ENCODE measurements at places on chromosomes 2 and 18. TPM values are rescaled to one million over a fixed set of nuclear protein-coding genes. Genes with fewer than 3 reads are reported as not detected.

Gene PJVK
- 0.70 TPM for total RNA-seq

Gene CYP26B1
- 5.4 TPM for total RNA-seq

- no peak for DNase-seq
Observed at GRCh38 chr18:5582076-5582475, 38.3 kb upstream of the EPB41L3 start.

DNA sequence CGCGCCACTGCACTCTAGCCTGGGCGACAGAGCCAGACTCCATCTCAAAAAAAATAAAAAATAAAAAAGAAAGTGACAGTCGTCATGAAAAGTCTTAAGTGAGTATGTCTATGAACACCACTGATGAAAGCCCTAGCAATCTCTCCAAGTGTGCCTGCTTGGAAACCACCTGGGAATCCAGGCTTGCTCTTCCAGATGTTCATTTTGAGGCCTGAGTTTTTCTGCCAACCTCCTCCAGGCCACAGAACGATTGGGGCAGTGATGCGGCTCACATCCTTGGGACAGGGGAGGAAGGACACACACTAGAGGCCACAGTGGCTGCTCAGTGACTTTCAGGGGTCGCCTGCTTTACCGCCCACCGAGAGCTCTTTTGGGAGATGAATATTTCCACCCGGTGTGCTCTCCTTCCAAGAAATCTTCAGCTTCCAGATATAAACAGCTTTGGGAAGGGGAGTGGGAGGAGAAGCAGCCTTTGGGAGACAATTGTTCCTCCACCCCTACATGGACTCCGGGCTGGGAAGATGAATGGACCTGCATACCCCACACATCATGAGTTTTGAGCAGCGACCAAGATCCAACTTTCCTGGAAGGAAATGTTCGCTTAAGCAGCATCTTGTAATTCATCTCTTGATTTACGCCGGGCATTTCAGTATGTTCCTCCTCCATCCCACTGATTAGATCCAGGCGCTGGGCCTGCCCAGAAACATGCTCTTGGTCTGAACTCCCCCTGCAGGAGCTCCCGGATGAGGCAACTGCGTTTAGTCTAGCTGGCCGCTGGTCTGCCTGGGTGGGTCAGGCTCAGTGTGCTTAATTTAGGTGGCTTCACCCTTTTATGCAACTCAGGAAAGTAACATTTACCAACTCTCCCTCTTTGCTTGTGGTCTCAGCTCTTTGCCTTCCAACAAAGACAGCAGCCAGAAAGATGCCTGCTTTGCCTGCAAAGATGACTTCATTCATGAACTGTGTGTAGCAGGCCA is 6.2 kb upstream of the ARMC9 start:
- peak; percentile 84 for DNase-seq

DNA sequence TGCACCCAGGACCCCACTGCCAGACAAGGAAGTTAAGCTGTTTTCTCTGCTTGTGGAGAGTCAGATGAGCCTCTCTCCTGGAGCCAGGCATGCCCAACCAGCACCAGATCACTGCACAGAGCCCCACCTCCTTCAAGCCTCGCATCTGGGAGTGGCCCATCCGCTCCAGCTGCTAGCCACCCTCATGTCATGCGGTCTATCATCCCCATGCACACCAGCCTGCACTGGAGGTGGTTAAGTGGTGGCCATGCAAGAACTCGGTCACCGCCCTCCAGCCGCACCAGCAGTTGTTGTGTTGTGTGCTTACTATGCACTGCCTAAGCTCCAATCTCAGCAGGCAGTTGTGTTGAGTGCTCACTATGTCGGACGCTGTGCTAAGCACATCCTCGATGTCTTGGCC is 177.9 kb upstream of the SLC14A2 start:
- DNase-seq: peak; percentile 61

DNA sequence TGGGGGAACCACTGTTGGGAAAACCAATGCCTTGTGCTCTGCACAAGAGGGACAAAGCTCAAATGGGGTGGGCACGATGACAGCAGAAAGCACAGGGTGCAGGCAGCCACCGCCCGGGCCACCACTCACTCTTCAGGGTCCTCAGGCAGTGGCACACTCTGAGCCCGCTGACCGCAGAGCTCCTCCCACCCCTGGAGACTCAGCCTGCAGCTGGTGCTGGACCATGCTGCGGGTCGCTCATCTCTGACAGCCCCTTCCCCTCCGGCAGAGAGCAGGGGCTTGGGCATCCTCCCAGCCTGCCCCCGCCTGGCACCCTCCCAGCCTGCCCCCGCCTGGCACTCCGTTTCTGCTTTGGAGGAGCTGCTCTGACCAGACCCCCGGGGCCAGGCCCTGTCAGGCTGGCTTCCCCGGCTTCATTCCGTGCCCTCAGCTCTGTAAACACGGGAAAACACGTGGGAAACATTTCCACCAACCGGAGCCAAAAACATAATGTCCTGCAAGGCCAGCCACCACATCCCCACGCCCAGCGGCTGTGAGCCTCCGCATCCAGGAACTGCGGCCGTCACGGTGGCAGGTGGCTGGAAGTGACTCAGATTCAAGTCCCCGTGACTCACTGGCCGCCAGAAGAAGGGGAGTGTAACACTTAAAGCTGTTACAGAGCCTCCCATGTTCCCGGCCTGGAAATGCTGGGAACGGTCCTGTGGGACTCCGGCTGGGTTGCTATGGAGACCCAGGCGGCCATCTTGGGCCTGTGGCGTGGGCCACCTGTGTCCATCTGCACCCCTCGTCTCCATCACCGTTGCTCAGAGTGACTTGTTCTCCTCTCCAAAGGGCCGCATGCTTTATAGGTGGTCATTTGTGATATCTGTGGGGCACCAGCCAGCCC is 6.8 kb upstream of the SNED1 start:
- DNase-seq: peak; percentile 92

DNA sequence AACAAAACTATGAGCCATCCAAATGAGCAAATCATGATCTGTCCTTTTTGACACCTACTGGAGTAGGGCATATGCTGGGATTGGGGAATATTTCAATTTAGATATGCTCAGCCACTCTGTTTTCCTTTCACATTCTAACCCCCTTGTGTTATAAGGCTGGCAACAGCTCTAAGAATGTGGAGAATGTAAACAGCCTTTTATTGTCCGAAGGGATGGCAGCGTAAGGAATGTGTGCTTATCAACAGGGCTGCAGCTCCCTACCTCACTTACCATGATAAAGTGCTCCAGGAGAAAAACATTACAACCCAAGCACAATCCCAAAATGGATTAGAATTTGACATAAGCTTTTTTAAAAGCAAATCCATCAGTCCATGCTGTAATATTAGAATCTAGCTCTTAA is 2.2 kb downstream of the NXPH2 start:
- DNase-seq: no peak

DNA sequence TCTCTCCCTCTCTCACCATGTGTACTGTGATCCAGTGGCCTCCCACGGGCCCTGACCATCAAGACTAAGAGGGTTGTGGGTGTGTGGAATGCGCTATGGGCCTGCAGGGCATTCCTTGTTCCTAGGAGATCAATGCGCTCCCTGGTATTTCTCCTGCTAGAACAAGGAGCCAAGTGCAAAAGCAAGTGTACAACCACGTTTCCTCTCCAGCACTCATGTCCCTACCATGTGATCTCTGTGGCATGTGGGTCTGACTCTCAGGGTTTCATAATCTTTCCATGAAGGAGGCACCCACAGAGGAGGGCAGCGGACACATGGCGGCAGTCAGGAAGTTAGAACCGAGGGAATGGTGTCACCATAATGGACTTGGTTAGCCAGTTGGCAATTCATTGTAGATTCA is 91.4 kb downstream of the MAPK4 start:
- no peak for DNase-seq

Gene DSG2
- total RNA-seq: 35.7 TPM

DNA sequence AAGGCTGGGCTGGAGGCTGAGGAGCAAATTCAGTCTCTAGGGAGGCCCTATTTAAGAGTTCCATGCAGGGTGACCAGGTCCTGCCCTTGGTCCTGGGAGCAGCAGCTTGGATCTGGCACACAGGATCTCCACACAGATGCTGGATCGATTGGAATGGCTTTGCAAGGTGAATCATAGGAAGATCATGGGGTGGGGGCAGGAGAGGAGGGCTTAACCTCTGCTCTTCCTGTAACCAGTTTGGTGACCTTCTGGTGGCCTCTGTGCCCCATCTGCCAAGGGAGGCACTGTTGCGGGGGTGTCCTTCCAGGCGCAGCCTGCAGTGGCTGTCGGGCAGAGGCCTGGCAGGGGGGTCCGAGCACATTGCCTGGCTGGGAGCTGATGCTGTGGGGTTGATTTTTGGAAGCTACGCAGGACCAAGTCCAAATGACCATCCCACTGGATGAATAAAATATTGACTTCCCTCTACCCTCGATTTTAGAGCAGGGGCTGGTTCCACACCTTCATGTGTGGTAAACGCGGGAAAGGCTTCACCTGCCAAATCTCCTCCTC is 79.7 kb downstream of the EDAR start:
- DNase-seq: no peak

DNA sequence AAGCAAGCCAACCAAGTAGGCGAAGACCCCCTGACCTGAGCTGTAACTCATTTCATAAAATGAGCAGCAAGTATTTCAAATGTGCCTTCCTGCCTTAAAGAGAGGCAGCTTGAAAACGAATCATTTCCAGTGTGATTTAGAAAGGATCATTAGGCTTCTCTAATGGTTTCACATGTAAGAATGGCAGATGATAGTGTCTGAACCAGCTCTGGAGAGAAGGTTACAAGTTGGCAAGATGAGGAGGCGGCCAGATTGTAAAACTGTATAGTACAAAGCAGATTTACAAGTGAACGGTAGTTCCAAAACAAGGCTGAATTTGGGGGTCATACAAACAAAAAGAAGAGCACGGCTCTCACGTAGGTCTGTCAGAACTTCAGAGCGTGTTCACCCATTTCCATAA is 132.4 kb downstream of the ZNF516 start:
- no peak for DNase-seq

- no peak for DNase-seq
Observed at GRCh38 chr2:222776792-222777191, 84.0 kb upstream of the ACSL3 start.

DNA sequence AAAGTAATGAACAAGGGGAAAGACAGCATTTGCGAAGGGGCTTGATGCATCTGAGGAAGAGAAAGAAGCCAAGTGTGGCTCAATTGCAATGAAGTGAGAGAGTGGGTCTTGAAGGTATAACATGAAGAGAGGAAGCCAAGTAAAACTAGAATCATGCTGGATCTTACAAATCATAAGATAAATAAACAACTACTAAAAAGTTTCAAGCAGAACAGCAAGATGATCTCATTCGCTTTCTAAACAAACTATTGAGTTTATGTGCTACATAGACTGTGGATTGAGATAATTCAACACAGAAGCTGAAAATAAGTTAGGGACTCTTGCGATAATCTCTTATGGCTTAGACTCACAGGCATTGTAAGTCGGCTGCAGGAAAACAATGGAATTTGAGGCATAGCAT is 1310.5 kb upstream of the NRXN1 start:
- DNase-seq: no peak

DNA sequence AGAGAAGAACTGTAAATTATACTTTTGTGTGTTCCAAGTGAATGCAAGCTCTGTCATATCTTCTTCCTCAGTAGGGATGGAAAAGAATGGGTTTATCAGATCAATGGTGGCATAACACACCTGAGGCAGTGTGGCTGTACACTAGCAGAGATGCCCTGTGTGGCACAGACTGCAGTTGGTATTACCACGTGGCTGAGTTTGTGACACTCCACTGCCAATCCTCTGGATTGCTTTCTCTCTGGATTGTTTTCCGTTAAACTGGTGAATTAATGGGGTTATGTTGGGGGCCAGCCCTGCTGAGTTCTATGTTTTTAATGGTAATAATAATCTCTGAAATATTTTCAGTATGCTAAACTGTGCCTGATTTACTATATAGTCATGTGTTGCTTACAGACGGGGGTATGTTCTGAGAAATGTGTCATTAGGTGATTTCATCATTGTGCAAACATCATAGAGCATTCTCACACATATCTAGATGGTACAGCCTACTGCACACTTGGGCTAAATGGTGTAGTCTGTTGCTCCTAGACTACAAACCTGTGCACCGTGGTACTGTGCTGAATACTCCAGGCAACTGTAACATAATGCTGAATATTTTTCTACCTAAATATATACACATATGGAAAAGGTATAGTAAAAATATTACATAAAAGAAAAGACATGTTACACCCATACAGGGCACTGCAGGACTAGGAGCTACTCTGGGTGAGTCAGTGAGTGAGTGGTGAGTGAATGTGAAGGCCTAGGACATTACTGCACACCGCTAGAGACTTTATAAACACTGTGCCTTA is 84.7 kb upstream of the ST6GAL2 start:
- no peak for DNase-seq

Gene ZSWIM2
- not detected for total RNA-seq

GRCh38 chr18:59718464-59719157 is 21.4 kb upstream of the CCBE1 start:
- DNase-seq: no peak

GRCh38 chr2:160392201-160392600 is 101.4 kb downstream of the RBMS1 start:
- no peak for DNase-seq

DNA sequence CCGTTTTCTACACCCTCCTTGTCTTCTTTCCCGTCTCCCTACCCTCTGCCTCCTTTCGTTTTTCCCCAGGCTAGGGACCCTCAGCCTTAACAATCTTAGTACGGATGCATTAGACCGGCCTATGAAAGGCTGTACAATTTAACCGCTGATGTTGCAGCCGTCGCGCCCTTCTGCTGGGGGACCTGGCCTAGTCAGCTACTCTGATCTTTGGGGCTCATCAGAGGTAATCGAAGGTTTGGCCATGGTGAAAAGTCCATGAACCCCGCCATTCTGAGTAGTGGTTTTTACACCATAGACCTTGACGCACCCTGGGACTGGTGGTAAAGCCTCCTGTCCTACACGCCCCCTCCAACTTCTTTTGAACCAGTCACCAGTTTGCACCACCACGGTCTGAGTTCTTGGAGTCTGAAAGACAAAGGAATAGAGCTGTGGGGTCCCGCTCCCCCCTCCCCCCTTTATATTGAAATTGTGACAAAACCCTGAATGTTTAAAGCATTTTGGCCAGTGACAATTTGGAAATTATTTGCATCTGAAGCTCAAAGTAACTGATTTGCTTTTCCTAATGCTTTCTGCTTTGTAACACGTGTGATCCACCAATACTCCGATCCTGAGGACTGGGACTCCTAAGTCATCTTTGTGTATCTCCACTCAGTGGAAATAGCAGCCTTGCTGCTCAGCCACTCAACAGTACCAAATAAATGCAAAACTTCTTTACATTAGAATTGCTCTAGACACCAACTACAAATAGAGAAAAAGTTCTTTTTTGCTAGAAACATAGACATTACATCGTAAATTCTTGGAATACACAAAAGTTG is 642 bp upstream of the SRSF7 start:
- DNase-seq: peak; percentile 69

GRCh38 chr2:198325359-198325758 is 521.0 kb downstream of the PLCL1 start:
- no peak for DNase-seq

- no peak for DNase-seq
Observed at GRCh38 chr18:62659698-62660097, 55.6 kb upstream of the PHLPP1 start.

Gene EPB41L3
- 10.5 TPM for total RNA-seq

- DNase-seq: no peak
Observed at GRCh38 chr2:172256886-172257285, 154.2 kb upstream of the DLX2 start.

Gene KIF5C
- 0.87 TPM for total RNA-seq

Gene ROCK2
- 34.4 TPM for total RNA-seq

Measured in Right ventricle myocardium inferior (tissue), 1 donor.